ENCODE measurements at places on chromosomes 3 and 15.

DNA sequence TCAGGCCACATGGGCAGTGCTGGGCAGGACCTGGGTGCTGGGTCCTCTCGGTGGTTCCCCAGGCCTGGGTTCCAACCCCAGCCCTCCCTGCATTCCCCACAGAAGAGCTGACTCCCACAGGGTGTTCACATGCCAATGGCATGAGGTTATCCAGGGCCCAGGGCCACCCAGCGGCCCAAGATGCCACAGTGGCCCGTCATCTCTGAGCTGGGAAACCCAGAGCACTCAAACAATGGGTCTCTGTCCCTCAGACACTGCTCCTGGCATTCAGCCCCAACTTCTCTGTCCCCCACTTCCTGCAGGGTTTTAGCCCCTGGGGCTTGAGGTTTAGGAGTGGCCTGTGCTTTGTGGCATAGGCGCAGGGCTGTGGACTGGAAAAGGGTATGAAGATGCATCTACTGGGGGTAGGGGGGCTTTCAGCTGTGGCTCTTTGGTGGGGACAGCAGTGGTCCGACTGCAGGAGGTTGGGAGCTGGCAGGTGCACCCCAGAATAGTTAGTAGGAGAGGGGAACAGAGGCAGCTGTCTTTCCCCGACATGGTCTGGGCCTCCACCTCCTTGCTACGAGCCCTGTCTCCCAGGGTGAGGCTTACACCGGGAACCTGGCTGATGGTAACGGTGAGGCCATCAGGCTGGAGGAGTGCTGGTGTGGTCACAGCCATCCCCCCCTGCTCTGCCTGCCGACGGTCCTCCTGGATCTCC is 1.7 kb downstream of the CCDC9B start:
- DNase-seq: no peak

DNA sequence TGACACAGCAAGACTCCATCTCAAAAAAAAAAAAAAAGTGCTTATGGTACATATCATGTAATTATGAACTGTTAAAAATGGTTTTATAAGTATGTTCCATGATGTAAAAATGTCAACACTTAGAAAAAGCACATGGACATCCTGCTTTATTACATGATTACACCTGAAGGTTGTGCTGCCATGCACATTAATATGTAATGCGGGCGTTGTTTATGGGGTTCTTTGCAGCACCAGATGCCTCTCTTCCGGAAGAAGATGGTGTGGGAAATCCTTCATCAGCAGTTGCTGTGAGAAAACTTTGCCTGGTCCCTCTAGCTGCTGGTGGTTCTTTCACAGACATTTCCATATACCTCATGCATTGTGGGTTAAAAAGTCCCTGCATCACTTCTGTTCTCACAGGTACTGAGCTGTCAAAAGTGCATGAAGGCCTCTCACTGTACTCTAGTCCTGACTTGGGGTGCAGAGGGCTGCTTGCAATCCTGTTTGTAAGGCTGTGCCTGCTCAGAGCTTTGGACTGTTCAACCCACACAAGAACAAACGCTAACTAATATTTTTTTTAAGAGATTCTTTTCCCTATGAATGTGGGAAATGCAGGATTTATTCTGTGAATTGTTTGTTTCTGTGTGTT is 43.6 kb downstream of the SENP2 start:
- DNase-seq: no peak

DNA sequence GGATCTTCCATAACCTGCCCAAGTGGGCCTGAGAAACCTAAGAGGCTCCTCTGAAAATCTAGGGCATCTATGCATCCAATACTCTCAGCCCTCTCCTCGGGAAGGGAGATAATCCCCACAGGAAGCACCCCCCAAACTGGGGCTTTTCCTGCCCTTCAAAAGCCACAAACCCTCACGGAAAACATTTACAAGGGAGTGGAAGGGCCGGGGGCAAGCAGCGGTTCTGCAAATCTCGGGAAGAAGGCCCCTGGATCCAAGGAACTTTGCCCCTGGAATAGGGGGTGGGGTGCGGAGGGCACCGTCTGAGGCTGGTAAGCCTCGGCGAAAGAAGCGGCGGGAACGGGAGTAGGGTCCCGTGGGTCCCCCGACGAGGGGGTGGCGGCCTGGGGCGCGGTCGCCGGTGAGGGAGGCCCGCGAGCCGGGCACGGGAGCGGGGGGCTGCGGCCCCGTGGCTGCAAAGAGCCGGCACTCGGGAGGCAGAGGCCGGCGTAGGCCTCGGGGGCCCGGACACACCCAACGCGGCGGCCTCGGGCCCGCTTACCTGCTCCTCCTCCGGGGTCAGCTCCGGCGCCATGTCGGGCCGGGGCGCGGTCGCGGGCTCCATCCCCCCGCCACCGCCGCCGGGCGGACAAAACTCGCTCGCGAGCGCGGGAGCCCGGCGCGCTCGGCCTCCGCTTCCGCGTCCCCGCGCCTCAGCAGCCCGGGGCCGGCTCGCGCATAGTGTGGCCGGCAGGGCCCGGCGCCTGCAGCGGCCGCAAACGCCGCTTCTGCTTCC is 755 bp downstream of the PTPN9 start:
- peak; percentile 7 for DNase-seq

DNA sequence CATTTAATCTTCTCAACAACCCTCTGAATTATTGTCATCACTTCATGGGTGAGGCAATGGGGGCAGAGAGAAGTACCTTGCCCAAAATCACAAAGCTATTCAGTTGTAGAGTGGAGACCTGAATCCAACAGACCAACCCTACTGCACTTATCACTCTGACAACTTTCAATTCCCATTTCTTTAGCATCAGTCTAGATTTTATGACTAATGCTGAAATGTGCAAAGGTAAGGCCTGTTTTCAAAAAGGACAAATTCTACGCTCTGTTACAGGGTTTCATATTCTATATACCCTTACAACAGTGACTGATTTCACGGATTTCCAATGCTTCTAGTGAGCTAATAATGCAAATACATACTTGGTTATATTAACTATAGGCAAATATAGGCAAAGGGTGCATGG is 286.0 kb downstream of the ADAMTS17 start:
- no peak for DNase-seq

DNA sequence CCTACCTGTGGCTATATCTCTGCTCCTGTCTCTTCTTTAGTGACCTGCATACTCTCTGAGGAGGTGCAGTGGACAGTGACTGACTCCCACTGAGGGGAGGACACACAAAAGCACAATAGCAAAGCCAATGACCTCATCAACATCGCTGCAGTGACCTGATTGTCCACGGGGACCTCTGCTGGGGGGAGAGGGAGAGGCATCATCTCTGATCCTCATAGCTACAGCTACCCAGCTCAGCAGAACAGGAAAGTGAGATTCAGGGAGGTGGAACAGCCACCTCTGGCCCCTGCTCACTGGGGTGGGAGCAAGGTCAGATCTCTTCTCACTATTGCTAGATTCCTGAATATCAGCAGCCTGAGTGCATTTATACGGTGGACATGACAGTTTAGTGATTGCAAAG is 179.2 kb downstream of the ATP10A start:
- no peak for DNase-seq

DNA sequence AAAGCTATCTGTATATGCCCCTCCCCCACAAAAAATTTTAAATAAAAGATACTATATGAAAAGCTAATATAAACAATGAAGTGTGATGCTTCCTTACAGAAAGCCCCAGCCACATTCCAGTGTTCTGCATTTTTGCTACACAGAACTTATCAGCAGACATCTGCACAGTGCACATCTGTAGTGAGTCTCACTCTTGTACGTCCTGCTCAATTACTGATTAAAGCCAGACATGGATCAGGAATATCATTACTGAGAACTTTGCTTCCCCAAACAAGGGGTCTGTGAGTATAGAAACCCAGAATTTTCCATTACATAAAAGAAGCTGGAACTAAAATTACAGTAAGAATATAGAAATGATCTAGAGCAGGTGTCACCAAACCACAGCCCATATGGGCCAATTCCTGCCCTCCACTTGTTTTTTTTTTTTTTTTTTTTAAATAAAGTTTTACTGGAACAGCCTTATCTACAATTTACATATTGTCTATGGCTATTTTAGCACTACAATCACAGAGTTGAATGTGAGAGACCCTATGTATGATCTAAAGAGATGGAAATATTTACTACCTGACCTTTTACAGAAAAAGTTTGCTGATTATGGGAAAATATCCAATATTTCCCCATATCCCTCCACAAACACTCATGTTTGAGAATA is 45.7 kb downstream of the UBP1 start:
- DNase-seq: no peak

DNA sequence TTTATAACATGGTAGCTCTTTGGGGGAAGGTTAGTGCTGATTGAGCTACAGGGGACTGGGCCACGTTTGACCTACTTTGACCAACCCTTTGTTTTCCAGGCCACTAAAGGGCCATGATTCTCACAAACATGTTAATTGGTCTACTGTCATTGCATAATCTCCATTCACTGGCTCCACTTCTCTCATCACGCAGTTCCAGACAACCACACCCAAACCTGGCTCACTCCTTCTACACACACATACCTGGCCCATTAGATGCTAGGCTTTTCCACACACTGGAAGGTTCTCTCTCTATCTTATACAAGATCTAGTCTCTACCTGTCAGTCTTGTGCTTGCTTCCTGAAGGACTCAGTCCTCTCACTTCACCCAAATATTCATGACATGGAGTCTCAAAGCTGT is 15.9 kb downstream of the TGM5 start:
- no peak for DNase-seq

GRCh38 chr15:96255599-96255998 is 74.9 kb upstream of the NR2F2 start:
- DNase-seq: no peak

GRCh38 chr15:62988701-62989100 is 53.8 kb upstream of the TPM1 start:
- DNase-seq: no peak

DNA sequence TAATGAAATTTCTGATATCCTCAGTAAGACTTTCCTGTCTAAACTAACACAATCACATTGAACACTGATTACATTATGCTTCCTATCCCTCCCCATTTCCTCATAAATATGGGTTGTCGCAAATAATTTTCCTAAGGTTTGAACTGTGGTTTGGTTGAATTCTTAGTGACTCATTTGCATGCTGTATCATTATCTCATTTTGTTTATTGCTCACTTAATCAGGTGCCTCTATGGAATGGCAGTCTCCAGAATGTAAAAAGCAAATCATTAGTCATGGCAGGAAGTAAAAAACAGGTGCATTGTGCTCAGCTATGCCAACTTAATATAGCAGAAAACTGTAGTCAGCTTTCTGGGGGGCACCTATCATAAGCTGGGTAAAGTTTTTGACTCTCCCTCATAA is 216.0 kb upstream of the ZBTB20 start:
- no peak for DNase-seq

- peak; percentile 69 for DNase-seq
These were observed at the start of gene RASSF1 for GRCh38 chr3:50340448-50341329. Gene RASSF1 (minus strand): TSS chr3:50340836. CDS start chr3:50340805, 31 bp downstream.

- DNase-seq: no peak
These were observed 43.4 kb upstream of the PCSK6 start for GRCh38 chr15:101532865-101533264.

GRCh38 chr3:63900459-63900858 is 11.7 kb downstream of the SCAANT1 start:
- no peak for DNase-seq

GRCh38 chr3:126540951-126541627 is 17.1 kb downstream of the CHST13 start:
- DNase-seq: no peak

GRCh38 chr3:48561045-48561736 is 2.4 kb downstream of the UCN2 start:
- DNase-seq: no peak

GRCh38 chr3:159977295-159977694 is 11.3 kb upstream of the IL12A start:
- no peak for DNase-seq

GRCh38 chr15:36926427-36926825 is 173.9 kb downstream of the MEIS2 start:
- no peak for DNase-seq

GRCh38 chr3:151058740-151059139 is 26.7 kb upstream of the MED12L start:
- no peak for DNase-seq

DNA sequence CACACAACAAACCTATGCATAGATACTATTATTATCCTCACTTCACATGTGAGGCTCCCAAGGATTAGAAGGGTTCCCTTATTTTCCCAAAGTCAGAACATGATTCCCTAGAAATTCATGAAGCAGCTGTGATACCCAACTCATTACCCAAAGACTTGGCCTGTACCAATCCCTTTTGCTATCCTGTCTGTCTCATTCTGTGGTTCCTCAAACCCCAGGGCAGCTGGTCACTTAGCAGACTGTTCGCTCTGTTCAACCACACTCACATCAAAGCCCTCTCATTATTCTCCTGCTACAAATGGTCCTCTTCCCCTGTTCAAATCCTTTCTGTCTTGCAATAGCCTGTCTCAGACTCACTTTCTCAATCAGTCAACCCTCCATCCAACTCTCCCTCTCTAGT is 154.3 kb upstream of the TRIM42 start:
- no peak for DNase-seq

DNA sequence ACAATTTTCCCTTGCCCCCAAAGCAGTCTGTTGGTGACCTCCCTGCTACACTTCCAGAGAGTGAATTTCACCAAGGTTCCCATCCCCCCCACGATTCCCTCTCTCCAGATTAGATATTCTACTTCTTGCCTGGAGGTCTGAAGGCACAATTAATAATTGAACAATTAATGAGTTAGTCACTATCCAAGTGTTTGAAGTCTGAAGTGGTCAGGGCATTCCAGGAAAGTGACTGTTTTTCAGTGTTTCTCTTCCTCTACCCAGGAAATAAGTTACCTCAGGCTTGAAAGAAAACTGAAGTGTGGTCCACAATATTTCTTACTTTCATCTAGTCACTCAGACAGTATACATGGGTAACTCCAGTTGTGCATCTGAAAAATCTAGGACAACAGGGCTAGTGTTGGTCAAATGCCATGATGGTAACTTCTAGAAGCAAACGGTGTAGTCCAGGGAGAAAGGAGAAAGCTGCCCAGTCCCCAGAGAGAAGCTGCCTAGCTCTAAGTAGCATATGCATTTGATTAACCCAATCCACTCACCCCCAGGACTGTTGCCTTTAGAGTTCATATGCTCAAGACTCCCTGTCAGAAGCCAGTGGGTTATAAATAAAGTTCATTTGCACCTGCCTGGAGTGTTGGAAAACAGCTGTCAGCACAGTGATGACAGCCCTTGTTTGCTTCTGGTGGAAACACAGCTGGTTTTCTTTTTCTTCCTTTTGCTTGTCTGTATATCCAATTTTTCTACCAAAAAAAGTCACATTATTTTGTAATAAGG is 2.3 kb upstream of the TM4SF4 start:
- no peak for DNase-seq

DNA sequence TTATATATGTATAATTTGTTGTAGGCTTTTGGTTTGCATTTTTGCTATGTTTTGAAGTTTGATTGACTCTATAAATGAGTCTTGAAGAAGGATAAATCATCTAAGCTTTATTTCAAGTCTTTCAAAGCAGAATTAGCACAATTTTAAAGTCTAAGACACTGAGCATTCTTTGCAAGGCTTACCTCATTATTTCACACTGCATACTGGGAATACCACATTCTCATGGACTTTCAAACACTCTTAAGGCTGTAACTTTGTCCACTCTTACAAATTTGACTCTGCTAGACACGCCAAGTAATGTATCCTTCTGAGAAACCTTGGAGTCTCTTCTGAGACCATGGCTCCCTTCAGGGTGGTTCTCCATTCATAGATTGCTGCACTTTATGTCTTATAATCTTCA is 281.3 kb upstream of the COL8A1 start:
- DNase-seq: no peak

- DNase-seq: no peak
These were observed 398.6 kb downstream of the WDR72 start for GRCh38 chr15:53360881-53361280.

GRCh38 chr15:22942306-22942855 is 37.8 kb downstream of the CYFIP1 start:
- DNase-seq: no peak

- no peak for DNase-seq
These were observed 38.8 kb upstream of the ADAMTS9 start for GRCh38 chr3:64726414-64727090.

GRCh38 chr15:75531041-75531450 is 48.1 kb downstream of the PTPN9 start:
- no peak for DNase-seq

Measured in stimulated activated CD8-positive, alpha-beta memory T cell treated with anti-CD3 and anti-CD28 coated beads, Interleukin-15, amount 100 ng/mL, for 48 hours (primary cell).